ENCODE measurements at places on chromosomes 11 and 22.

- DNase-seq, result no peak
These were observed 31.3 kb downstream of the SIK3 start for GRCh38 chr11:117066959-117067358.

- no peak for DNase-seq
These were observed 20.3 kb downstream of the XKR3 start for GRCh38 chr22:16804882-16805281.

- no peak for DNase-seq
These were observed 196.4 kb upstream of the TENM4 start for GRCh38 chr11:79637219-79637618.

- no peak for DNase-seq
These were observed 135.2 kb downstream of the MAML2 start for GRCh38 chr11:96207459-96208449.

- DNase-seq, result no peak
These were observed 26.0 kb downstream of the MUC2 start for GRCh38 chr11:1100417-1101245.

DNA sequence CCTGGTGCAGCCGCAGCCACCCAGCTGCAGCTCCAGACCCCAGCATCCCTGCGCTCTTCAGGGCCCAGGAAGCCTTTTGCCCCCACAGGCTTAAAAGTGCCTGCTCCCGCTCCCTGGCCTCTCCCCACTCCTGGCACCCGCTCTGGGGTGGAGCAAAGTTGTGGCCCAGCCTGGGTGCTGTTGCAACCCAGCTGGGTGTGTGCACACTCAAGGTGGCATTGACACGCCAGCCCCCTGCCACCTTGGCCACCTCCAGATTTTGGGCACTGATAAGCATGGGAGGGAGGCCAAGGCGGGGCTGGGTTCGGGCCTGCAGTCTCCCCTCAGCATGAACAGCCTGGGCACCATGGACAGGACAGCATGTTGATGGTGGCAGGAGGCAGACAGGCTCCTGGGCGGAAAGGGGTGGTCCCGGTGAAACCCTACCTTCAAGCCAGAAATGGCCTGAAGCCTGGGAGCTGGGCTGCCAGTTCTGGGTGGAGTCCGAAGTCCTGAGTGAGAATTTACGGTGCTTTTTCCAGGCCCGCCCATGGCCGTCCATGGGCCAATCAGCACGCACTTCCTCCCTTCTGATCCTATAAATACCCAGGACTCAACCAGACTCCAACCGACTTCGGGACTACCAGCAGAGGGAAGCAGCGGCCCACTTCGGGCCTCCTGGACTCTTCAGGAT, 23.6 kb upstream of the RNASEH2C start:
- DNase-seq, result peak; percentile 24

GRCh38 chr22:37420686-37421467, 6.4 kb downstream of the ELFN2 start:
- DNase-seq, result no peak

DNA sequence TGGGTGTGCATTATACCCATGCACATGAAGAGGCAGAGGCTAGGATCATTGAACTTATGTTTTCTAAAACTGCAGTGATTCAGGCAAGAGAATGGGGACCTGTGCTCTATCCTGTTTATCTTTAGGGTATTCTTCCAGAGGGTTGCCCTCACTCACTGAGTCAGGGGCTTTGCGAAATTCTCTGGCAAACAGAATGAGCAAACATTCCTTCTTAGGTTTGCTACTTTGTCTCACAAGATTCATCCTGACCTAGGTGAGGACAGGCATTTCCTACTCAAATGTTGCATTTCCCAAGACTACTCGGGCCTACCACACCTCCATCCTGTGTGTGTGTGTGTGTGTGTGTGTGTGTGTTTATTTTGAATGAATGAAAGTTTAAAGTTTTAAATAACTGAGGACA, 2.7 kb upstream of the EIF3M start:
- DNase-seq, result peak; percentile 24

GRCh38 chr22:30637701-30638114, 2.1 kb downstream of the SLC35E4 start:
- DNase-seq, result no peak

GRCh38 chr11:59191095-59191494, 19.2 kb downstream of the DTX4 start:
- DNase-seq, result no peak

DNA sequence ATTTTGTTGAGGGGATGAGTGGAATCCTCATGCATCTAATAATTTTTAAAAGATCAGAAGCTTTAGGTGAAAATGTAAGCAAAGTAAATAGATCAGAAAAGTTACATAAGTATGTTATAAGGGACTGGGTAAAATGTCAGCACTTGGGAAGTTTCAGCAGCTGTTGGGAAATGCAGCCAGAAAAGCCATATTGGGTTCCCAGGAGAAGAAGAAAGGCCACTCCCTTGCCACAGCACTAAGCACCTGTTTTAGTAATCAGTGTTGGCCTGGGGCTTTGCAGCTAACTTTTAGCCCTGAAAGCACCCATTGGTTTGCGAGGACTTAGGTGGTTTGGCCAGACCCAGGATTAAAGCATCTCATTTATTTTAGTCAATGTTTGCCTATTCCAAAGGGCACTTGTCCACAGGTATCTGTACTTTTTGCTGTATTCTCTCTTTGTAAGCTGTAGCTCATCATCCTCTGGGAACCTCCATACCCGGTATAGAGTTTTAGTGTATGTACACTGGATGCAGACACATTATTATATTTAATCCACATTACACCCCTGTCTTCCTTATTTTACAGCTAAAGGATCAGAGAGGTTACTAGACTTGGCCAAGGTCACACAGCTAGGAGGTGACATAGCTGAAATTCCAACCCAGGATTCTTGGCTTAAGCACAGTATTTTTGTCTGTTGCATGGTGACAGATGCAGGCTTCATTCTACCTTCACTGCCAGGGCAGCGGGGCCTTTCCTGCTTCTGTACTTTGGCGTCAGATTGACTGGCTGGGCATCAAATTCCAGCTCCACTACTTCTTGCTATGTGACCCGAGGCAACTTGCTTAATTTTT, 127.7 kb upstream of the SESN3 start:
- DNase-seq, result no peak

GRCh38 chr11:93536101-93536861, 6.9 kb downstream of the SMCO4 start:
- DNase-seq, result no peak

Data from fibroblast of upper back skin (primary cell).